ENCODE measurements at places on chromosomes 2 and 18.

GRCh38 chr18:48992791-48993555, 42.2 kb upstream of the SMAD7 start:
- no peak for DNase-seq

GRCh38 chr2:73928963-73929347, 2.3 kb downstream of the DGUOK start:
- DNase-seq, result no peak

GRCh38 chr2:160375802-160376469, 117.7 kb downstream of the RBMS1 start:
- DNase-seq, result no peak

- DNase-seq, result no peak
Observed at GRCh38 chr18:43805646-43806194, 528.4 kb upstream of the SYT4 start.

GRCh38 chr18:34780856-34781255, 70.8 kb downstream of the DTNA start:
- no peak for DNase-seq

- DNase-seq, result no peak
Observed at GRCh38 chr2:43370705-43371104, 144.3 kb upstream of the ZFP36L2 start.

DNA sequence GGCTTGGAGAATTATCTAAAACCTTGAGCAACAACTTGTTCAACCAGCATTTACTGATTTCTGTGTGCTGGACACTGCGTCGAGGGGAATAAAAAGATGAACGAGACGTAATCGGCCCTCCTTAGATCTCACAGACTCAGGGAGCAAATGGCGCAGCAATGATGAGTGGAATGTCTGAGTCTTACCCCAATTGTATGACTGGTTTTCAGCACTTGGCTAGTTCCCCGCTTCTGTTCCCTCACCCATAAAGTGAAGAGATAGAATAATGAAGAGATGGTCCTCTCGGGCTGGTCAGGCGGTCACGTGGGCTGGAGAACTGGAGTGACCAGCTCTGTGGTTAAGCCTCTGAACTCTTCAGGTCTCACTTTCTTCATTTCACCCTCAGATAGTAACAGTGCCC, 17.3 kb upstream of the GATA6 start:
- DNase-seq, result no peak

- no peak for DNase-seq
Observed at GRCh38 chr2:19560785-19561184, 202.4 kb upstream of the OSR1 start.

DNA sequence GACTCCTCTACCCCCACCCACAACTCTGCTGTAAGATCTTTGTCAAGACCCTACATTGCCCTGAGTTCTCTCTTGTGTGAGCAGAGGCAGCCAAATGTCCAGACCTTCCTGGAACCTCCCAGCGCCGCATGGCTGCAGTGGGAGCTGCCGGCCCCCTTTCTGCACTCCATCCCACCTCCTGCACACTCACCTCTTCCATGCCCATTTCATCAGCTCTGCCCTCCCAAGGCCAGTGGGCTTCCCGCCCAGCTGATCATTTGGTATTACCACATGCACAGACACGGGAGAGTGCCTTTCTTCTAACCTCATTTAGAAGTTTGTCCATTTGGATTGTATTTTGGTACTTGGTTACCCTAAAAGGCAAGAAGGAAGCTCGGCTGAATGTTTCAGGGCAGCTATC, 2.0 kb downstream of the IL1R2 start:
- DNase-seq, result no peak

- DNase-seq, result no peak
Observed at GRCh38 chr2:162538967-162539366, 195.0 kb downstream of the GCA start.

- no peak for DNase-seq
Observed at GRCh38 chr2:182666674-182667314, 49.3 kb upstream of the DNAJC10 start.

GRCh38 chr18:32114293-32114942, 22.7 kb downstream of the RNF138 start:
- DNase-seq, result no peak

DNA sequence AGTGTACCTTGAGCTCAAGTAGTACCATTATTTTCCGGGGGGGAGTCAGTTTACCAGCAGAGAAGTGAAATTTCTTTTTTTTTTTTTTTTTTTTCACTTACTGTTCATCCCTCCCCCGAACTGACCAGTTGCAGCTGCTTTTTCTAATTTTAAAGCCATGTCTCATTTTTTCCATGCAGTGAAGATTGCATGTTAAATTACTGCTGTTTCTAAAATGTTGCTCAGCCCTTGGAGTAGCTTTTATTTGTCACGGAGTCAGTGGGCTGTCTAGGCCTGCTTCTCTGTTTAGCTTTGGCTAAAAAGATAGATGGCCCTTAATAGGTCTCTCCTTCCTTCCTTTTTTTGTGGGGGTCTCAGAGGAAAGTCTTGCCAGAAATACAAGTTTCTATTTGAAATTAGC, 70.2 kb downstream of the NGEF start:
- DNase-seq, result no peak

DNA sequence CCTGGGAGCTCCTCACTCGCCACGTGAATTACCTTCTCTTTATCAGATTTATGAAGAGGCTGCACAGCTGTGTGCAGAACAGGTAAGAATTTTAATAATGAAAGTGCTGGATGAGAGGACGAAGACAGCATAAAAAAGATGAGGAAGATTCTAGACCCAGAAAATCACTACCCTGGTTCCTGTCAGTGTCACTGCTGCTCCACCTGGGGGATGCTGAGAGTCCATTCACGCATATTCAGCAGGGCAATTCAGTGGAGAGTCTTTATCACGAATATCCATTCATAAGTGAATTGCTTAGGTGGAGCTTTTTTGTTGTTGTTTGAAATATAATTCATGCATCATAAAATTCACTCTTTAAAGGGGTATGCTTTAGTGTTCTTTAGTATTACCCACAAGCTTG, 52.0 kb downstream of the MRPL33 start:
- no peak for DNase-seq

DNA sequence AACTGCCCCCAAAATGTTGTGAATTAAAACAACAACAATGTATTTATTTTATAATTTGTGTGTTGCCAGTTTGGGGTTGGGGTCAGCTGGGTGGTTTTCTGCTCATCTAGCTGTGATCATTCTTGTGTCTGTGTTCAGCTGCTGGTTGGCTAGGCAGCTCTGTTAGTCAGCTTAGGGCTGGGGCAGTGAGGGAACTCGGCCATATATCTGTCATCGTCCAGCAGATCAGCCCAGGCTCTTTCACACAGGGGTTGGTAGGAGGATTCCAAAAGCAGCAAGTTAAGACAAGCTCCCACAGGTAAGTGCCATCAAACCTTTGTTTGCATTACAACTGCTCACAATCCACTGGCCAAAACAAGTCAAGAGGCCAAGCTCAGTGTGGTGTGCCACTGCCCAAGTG, 121.5 kb downstream of the LPIN1 start:
- DNase-seq, result no peak

- no peak for DNase-seq
Observed at GRCh38 chr18:57759650-57760049, 43.5 kb downstream of the ATP8B1 start.

GRCh38 chr18:79871481-79872091, 73.8 kb downstream of the KCNG2 start:
- no peak for DNase-seq

DNA sequence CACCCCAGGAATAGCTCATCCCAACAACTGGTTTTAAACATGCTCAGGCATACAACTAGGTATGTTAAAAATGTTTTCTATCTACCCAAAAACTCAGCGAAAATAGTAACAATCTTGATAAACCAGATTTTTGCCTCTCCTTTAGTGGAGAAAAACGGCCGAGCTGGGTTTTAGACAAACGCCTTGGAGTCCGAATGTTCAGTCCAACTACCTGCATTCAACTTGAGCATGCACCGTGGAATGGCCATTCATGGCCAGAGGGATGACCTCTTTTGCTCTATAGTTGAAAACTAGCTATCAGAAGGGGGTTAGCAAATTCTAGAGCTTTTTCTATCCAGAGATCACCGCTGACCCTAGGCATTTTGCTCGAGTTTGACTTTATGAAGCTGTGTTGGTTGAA, 30.8 kb downstream of the PDIA6 start:
- no peak for DNase-seq

GRCh38 chr18:6614952-6615351, 114.6 kb upstream of the ARHGAP28 start:
- DNase-seq, result no peak

GRCh38 chr2:30165050-30165520, 18.3 kb downstream of the YPEL5 start:
- DNase-seq, result peak; percentile 13

GRCh38 chr2:161344692-161345091, 36.5 kb downstream of the PSMD14 start:
- no peak for DNase-seq

DNA sequence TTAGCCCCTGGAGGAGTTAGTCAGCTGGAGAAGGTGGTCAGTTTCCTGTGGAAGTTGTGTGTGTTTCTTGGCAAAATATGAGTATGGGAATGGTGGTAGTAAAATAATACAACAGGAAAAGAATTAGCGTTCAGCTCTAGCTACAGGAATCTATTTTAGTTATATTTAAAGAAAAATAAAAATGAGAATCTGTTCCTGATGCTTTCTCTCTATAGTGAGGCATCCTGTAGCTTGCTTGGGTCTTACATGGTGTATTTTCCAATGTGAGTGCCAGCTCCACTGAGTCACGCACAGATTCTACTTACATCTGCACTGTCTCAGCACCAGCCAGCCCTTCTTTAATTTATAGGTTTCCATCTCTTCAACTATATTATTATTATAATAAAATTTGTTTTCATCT, 132.2 kb downstream of the BIRC6 start:
- DNase-seq, result no peak

GRCh38 chr2:64635976-64636911, 17.5 kb downstream of the SERTAD2 start:
- no peak for DNase-seq

DNA sequence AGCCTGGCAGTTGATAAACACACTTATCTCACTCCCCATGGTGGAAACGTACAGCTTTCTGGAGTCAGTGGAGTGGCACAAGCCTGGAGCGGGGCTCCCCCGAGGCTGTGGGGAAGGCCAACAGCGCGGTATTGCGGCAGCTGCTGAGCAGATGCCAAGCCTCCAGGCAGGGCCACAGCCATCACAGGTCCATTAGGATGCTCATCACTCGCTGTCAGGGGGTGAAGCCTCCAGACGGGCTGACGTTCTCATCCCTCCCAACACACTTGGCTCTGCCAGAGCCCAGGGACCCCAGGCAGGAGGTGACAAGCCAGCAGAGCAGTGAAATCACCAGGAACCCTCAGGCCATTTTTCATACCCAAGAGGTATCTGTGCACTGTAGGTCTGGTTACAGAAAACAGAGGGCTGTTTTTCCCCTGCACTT, 529.2 kb upstream of the KLHL29 start:
- no peak for DNase-seq

DNA sequence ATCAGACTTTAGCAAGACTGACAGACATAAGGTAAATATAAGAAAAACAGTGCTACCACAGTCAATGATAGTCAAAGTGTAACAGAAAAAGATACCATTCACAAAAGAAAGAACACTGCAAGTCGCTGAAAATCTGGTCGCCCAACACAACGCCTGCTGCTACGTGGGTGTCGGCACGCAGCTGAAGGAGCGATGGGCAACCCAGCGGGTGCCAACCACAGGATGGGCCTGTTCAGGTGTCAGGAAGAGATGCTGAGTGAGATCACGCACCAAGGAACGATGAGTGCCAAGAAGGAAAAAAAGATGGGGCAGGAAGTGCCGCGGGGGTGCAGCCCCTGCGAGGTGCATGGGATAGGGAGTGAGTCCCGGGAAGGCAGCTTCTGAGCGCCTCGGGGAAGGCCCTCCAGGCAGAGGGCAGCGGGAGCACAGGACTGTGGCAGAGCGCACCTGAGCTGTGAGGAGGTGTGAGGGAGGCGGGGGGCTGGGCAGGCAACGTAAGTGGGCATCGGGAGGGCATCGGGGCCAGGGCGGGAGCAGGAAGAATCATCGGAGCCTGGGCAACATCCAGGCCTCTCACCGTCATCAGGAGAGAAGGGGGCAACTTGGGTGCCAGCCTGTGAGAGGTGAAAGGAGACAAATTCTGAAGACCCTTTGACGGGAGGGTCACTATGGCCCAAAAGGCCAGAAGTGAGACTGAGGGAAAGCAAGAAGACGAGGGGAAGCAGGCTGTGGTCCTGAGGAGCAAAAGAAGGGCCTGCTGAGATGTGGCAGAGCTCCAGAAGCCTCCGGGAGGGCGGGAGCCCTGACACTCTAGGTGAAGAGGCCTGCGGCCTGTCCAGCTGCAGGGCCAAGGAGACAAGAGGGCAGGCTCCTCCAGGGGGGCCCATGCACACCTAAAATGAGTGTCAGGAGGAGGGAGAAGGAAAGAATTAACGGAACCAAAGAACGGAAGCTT, 14.8 kb upstream of the MTERF4 start:
- no peak for DNase-seq

DNA sequence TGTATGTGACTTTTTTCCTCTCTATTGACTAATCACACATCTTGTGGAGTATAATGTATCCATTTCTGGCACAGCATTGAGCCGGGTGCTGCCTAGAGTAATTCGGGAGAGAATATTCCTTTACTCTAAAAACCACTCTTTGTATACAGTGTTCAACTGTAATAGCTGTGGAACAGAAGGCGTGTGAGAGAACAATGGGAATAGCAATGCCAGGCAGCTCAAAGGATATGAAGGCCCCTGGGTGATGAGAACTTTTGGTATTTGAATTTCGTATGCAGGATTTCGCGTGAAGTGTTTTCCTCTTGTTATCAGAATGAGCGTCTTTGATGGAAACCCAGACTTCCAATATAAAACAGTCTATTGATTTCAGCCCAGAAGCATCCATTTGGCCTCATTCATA, 84.6 kb upstream of the MAP3K20 start:
- DNase-seq, result no peak

GRCh38 chr2:167490455-167490854, 602.2 kb downstream of the XIRP2 start:
- DNase-seq, result no peak

GRCh38 chr18:52190195-52190594, 149.8 kb upstream of the DCC start:
- no peak for DNase-seq

DNA sequence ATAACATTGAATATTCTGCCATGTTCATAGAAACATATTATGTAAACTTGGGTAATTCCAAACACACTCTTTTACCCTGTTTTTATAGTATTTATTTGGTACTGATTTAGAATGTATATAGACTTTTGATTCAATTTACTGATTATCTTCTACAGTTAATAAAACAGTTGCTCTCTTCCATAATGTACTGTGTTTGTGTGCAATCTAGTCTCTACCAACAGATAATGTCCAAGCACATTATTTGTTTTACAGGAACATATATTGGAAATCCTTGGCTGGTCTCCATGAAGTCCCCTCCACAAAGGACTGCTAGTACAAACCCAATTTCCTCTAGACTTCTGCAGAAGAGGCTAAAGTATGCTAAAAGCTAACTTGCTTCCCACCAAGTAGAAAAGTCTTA, 386.6 kb downstream of the RND3 start:
- DNase-seq, result no peak

- DNase-seq, result no peak
Observed at GRCh38 chr18:10055125-10055750, 141.4 kb downstream of the VAPA start.

GRCh38 chr2:204625135-204625534, 79.9 kb downstream of the PARD3B start:
- no peak for DNase-seq

- no peak for DNase-seq
Observed at GRCh38 chr2:45820048-45820447, 168.6 kb downstream of the PRKCE start.

- no peak for DNase-seq
Observed at GRCh38 chr2:190538201-190538600, 3.7 kb upstream of the NEMP2 start.

GRCh38 chr18:11304928-11305327, 155.6 kb upstream of the PIEZO2 start:
- DNase-seq, result no peak
